Activated T-helper 2 cell treated with anti-CD3 and anti-CD28 coated beads, Interferon-gamma antibody, Interleukin-2, Interleukin-4, amounts not matched to agents 10 μg/mL and 5 μg/mL and 100 μg/mL, durations not matched to agents 14 hours and 24 hours and 36 hours (primary cell): ENCODE measurements at places on chromosomes 1 and 21.
A peak's percentile ranks its signal among the peaks of the same experiment; 100 is the strongest.

DNA sequence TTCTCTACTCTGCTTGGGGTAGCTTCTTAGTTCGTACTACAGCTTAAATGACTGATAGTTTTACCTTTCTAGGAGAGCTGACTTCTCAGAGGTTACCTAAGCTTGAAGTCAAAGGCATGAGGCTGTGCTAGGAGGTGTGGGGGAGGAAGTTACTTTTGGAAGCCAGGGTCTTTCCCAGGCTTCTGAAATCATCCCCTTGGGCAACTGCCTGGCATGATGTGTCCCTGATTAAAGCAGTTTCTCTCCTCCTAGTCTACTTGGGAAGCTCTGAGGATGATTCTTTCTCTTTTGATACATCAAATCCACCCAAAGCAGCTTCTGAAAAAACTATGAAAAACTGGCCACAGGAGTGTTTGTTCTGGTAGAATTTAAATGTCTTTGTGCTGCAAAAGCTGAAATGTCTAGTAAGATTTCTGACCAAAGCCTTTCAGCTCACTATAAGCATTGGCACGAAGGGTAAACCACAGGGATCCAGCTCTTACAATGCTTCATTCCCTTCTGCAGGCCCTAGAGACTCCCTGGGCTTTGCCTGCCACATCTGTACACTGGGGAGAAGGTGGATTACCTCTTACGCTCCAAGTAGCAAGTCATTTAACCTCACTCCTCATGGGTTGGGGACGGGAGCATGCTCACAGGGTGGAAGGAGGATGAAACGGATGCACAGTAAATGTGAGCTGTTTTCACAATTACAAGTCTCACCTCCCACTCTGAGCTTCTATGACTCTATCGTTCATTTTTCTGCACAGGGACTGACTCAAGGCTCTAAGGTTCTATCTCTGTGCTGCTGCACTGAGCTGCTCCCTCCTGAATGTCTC, 59.6 kb downstream of the RUNX1 start:
- no peaks in the 10 kb centered on the region for H3K27me3 ChIP-seq
- no peak for DNase-seq
- peaks cover 31% of the 10 kb centered on the region for H3K36me3 ChIP-seq

- H3K36me3 ChIP-seq: peaks cover 40% of the 10 kb centered on the region
- peaks cover 42% of the 10 kb centered on the region for H3K4me1 ChIP-seq
- DNase-seq: no peak
- H3K27me3 ChIP-seq: no peaks in the 10 kb centered on the region
- peak overlapping the region; percentile 73 for H3K27ac ChIP-seq
Observed at GRCh38 chr1:199040076-199040905, 401.5 kb downstream of the PTPRC start.

- peaks cover 4% of the 10 kb centered on the region for H3K27me3 ChIP-seq
- peak overlapping the region; percentile 33 for H3K4me3 ChIP-seq
- H3K27ac ChIP-seq: no peak overlapping the region
- peaks cover 2% of the 10 kb centered on the region for H3K4me1 ChIP-seq
- DNase-seq: no peak
- no peaks in the 10 kb centered on the region for H3K36me3 ChIP-seq
Observed at GRCh38 chr1:248243204-248243603, 12.0 kb downstream of the OR2M4 start.

GRCh38 chr1:216388558-216388957, 34.7 kb downstream of the USH2A start:
- H3K27me3 ChIP-seq: no peaks in the 10 kb centered on the region
- no peaks in the 10 kb centered on the region for H3K4me1 ChIP-seq
- no peak overlapping the region for H3K4me3 ChIP-seq
- no peaks in the 10 kb centered on the region for H3K36me3 ChIP-seq
- no peak for DNase-seq

GRCh38 chr1:221714227-221715152, 27.4 kb downstream of the DUSP10 start:
- H3K27ac ChIP-seq: peak overlapping the region; percentile 6
- H3K4me1 ChIP-seq: peaks cover 84% of the 10 kb centered on the region
- no peak for DNase-seq
- peaks cover 59% of the 10 kb centered on the region for H3K36me3 ChIP-seq
- H3K4me3 ChIP-seq: no peak overlapping the region
- no peaks in the 10 kb centered on the region for H3K27me3 ChIP-seq
